PC-9 (cell line): ENCODE measurements at places on chromosomes 7 and 10.

GRCh38 chr7:121938429-121938996 lies 65.6 kb downstream of the PTPRZ1 start:
- no peak for DNase-seq

GRCh38 chr7:17044861-17045260 lies 163.1 kb upstream of the AGR3 start:
- peak; percentile 35 for DNase-seq

DNA sequence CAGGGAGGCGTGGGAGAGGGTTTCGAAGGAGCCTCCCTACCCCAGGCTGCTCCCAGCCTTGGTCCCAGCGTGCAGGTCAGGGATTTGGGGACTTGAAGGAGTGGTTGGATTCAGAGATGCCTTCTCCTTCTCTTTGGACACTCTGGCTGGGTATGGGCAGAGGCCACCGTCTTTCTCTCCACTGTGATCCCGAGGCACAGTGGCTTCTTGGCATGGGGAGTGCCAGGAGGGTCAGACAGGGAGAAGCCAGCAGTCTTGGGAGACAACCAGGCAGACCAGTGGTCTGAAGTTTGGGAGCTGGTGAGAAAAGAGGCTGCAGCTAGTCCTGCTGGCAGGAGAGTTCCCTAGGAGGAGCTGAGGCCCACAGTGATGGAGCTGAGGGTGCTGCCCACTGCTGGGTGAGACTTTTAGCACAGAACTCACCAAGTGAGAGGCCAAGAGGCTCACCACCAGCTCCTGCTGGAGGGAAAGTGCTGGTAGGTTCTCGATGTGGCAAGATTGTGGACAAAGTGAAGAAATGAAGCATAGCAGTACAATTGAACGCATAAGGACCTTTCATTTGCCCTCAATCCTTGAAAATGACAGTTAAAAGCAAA lies 35.2 kb upstream of the WDFY4 start:
- DNase-seq: no peak

GRCh38 chr7:88111140-88111743 lies 108.6 kb downstream of the SRI start:
- DNase-seq: peak; percentile 54

DNA sequence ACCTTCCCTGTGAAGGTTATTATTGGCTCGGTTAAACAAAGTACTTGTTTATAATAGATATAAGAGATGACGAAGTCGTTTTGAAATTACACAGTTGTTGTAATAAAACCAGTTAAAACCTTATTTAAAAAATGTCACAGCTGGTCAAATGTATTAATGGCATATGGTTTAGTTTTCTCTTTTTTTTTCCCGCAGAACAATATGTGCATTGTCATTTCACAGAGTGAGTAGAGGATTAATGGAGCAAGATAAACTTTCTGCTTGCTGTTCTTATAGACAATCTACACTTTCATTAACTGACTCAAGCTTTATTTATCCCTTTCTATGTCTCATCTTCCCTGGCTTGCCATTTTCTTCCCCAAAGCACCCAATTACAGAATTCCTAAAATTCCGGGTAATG lies 404.3 kb upstream of the NPVF start:
- no peak for DNase-seq

DNA sequence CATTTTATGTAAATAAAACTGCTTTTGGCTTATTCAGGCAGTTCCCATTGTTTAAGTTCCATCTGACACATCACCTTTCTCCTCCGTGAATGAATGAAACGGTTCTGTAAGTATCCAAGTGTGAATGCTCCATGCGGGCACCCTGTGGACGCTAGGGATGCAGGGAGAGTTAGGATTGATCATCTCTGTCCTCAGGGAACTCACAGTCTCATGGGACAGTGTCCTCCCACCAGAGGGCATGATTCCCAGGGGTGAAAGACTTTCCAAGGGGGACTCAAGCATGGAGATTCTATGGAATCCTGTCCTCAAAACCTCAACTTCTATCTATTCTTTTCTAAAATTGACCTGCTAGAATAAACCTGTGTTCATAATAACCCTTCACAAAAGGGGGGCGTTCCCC lies 98.8 kb downstream of the HECW1 start:
- DNase-seq: no peak

DNA sequence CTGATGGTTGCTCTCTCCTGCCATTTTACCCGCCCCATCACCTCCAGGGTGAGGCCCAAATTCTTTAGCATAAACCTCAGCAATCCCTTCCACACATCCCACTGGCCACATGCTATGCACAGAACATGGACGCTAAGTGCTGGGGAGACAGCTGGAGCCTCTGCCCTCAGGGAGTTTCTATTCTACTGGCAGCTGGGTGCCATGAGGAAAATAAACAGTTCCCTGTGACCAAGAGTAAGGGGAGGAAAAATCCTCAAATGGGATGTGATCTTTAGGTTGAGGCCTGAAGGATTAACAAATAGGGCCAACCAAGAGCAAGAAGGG lies 1.2 kb downstream of the PARP12 start:
- no peak for DNase-seq

DNA sequence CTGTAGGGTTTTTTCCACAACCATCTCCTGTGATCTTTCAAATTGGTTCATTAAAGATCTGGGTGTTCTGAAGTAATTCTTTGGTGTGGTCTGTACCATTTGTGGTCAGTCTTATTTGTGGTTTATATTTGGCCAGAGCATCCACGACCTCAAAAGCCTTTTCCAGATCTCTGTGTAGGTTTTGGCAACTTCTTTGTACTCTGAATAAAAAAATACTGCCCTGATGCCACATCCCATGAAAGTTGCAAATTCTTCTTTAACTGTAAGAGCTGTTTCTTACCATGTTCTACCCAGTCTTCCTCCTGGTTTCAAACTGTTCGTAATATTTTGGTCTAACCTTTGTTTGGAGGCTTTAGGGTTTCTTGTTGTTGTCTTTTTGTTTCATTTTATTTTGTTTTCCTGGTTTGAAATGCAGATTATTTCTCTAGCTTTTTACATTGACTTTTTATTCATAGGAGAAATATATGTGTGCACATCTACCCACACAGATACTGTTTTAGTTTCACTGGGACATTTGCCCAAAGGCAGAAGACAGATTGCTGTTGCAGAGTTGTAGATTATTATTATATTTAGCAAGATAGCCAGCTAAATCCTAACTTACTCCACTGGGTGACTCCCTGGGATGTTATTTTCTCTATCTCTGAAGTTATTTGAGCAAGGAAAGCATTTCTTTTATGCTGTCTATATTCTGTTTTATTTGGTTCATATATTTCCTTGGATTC lies 123.2 kb upstream of the SAMD8 start:
- DNase-seq: no peak

GRCh38 chr7:39461263-39461820 lies 104.9 kb upstream of the YAE1 start:
- no peak for DNase-seq

DNA sequence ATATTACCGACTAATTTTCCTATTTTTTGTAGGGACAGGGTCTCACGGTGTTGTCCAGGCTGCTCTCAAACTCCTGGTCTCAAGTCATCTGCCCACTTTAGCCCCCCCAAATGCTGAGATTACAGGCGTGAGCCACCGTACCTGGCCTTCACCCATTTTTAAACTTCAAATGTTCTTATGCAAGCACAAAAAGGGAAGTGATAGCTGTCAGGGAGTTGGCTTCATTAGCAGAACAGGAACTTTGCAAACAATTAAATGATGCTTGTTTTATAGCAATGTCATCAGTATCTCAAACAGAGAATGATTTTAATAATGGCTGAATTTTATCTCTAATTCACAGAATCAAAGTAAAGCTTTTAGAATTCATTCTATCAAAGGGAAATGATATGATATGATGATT lies 49.8 kb upstream of the FAM171A1 start:
- no peak for DNase-seq

GRCh38 chr7:151851145-151851751 lies 25.7 kb downstream of the PRKAG2 start:
- DNase-seq: peak; percentile 89

DNA sequence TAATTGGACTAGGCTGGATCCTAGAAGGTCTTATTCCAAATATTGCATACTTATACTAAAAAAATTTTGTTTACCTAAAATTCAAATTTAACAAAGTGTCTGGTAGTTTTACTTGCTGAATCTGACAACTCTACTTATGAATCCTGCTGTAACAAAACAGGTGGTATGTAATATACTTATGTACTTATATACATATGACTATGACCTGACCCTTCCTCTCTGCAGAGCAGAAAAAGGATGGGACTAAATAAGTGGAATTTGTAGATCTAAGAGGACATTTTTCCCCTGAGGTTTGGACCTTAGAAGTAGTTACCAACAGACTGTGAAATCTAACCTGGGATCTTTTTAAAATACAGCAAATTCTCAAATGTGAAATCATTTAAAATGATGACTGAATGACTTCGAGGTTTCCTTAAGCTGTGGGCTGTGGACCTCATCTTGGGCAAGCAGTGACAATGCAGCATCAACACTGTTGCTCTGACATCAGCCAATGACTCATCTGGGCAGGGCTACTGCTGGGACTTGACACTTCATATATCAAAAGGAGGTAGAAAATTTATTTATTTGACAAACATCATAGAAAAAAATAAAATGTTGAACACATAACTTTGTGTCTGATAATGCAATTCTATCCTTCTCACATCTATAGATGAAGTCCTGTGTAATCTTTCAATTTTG lies 73.6 kb downstream of the RELN start:
- no peak for DNase-seq

DNA sequence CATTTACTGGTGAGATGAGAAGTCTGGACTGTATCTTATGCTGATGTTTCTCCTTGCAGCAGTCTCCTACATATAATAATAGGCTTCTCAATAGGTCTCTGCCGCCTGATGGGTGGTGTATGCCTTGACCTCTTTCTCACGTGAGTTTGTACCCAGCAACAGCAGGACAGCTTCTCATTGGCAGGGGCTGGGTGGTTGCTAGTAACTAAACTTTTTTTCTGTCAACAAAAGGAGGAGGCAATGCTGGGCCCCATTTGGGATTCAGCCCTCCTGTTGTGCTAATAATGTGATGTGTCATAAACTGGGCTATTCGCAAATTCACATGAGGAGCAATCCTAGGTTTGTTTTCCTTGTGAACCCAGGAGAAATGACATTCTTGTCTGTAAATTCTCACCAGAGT lies 533.6 kb downstream of the GATA3 start:
- DNase-seq: no peak
